ENCODE measurements at places on chromosomes 7 and 10.
A peak's percentile ranks its signal among the peaks of the same experiment; 100 is the strongest.

DNA sequence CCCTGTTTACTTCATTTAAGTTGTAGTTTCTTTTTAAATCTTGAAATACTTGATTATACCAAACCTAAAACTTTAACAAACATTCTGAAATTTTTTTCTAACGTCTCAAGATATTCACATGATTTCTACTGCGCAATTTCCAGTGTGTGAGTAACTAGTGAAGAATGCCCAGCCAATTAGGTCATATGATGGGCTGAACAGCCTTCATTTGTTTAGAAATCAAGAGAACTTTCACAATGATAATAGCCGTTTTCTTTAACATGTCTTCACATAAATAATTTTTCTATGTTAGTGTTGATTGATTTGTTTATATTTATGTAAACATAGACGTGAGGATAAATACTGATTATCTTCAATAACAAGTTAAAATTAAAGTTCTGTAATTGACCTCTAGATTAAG, 21.8 kb downstream of the STAM start:
- no peak for DNase-seq

DNA sequence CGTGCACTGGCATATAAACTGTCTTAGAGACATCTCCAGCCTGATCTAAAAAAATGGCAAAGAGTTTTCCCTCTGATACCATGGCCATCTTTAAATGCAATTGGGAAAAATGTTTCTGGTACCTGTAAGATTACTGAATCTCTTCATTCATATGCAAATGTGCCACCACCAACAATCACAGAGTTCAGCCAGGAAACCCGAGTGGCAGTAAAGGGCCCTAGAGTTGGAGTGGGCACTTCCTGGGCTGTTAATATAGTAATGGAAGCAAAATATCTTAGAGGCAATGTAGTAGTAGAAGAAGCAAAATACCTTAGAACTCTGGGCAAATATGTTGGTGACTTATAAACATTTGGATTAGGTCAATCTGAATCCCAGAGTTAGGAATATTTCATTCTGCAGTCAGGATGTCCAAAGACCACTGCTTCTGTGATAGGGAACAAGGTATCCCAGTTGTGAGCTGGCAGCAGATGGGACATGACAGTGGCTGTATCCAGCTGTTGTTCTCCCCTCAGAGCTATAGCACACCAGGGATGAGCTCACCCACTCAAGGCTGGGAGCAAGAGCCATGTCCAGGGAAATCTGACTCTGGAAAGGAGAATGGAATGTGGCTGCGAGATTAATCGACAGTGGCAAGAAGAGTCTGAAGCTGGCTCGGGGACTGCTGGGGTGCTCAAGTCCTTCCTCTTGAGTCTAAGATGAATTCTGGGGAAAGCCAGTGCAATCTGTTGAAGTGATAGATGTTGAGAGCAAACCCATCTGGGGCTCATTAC, 332.1 kb downstream of the PHTF2 start:
- DNase-seq = no peak

DNA sequence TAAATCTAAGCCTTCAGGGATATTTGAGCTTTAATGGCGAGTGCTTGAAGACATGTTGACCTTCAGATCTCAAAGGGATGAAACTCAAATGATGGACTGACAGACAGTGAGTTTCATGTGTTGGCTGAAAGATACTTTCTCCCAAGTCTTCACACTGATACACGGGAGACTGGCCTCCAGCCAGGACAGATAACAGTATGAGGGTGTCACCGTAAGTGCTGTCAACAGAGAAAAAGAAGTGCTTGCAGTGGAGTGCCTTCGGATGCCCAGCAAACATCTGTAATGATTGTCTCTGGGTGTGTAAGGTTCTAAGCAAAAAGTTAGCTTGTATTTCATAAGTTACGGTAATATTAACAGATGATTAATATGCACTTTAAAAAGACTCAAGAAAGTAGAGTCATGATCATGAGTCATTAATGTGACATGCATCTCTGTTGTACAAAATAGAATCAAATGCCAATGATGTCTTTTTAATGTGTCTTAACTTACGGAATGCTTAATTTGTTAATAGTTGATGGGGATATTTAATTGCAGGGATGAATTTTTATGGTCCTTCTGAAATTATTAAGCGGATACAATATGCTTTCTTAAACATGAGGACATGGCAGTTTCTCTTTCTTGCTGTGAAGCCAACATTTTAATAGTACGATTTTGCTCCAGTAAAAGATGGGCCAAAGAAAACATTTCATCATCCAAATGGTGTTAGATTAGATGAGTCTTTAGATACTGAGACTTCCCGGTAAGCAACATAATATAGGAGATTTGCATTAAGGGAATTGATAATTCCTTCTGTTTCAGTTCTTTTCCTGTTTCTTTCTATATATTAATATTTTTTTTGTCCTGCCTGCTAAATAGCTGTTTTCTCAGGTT, 292.5 kb downstream of the GALNT17 start:
- DNase-seq = no peak

DNA sequence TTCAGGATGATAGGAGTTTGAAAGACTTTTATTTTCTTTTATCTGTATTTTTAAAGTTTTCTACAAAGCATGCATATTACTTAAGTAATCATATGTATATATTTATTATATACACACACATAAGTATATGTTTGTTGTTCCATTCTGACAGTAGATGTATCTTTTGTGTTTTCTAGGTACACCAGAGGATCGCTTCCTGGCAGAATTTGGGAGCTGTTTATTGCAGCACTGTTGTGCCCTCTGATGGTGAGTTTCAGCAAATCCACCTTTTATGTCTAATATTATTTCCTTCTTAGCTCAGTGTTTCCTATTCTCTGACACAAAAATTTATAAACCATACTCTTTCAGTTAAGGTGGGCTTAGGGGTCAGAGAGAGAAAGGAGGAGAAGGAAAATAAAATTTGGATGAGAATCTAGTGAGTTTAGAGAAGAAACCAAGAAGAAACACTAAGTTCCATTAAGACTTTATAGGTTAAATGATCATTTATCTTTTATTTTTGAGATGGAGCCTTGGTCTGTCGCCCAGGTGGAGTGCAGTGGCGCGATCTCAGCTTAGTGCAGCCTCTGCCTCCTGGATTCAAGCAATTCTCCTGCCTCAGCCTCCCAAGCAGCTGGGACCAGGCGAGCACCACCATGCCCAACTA, 59.2 kb upstream of the OIT3 start:
- peak; percentile 48 for DNase-seq

DNA sequence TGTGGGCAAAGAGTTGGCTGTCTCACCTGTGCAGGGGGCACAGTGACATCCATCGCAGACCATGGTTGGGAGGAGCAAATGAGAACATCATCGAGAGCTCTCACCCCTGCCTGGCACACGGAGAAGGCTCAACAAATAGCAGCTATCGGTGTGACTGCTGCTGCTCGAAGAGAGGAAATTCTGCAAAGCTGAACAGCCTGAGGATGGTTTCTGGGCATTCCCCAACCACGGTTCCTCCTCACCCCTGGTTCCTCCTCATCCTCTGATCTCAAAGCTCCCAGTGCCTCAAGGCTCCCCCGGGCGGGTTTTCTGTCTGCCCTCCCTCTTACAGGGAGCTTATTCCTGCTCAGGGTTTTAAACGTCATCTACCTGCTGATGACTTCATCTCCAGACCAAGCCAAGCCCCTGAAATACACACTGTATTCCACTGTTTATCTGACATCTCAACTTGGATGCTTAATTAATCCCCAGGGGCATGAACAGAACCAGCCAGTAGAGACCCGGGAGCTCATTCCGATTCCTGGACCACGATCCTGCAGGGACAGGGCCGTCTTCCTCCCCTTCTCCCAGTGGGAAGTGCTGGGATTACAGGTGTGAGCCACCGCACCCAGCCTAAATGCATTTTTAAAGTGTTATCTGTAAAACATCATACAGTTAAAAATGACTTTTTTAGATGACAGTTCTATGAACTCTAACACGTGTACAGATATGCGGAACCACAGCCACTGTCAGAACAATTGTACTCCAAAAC, 19.5 kb upstream of the NOM1 start:
- DNase-seq = no peak

DNA sequence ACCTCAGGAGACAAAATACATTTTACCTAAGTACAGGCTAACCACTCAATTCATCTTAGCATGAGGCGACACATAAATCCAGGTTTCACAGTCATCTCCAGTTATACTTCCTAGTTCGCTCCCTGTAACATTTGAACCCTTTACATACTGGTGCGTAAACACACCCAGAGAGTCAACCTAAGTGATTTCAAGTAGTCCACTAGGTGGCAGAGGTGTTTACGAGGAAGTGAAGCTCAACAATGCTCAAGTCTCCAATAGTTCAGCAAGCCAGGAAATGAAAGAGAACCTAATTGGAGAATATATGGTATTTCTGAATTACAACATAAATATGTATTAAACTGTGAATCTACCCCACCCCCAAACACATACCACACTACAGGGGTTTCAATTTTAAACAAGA, 76.3 kb upstream of the ABCB5 start:
- DNase-seq = peak; percentile 15

DNA sequence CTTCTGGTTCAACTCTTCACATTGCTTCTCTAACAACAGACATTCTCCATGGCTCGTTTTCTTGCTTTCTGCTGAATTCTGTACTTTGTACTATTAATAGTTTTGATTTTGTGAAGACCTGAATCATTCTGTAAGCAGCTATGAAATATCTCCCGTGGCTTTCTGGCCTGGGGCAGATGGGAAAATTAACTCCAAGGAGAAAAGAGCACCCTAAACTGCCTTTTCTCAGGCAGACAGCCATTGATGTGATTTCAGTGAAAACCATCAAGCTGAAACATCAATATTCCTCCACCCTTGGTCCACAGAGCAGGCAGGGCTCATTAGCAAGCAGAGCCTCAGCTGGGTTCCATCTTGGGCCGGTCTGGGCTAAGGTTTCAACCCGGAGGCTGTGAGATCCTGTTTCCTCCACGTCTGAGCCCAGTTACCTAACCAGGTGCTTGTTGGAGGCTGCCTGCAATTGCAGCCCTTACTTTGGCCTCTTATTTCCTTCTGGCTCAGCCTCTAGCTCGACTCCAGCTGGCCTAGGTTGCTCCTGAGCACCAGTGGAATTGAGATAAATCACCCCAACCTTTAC, 21.1 kb upstream of the EZH2 start:
- DNase-seq = no peak
